WERI-Rb-1 (cell line): ENCODE measurements at places on chromosomes 16 and 17.

DNA sequence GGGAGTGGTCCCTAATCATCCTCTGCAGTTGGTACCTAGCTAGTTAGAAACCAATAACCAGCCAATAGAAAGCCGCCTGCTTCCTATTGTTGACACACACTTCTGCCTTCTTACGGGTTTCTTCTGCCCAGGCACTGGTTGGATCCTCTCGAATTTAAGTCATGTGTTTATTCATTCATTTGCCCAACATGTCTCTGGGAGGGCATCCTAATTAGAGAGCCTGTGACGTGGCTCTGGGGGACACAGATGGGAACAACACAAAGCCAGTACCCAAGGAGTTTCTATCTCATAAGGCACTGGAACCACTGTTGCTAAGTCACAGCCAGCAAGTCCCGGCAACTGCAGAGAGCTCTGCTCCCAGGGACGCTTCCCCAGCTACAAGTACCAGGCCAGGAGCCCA is 300.7 kb upstream of the TNRC6C start:
- DNase-seq, result no peak

DNA sequence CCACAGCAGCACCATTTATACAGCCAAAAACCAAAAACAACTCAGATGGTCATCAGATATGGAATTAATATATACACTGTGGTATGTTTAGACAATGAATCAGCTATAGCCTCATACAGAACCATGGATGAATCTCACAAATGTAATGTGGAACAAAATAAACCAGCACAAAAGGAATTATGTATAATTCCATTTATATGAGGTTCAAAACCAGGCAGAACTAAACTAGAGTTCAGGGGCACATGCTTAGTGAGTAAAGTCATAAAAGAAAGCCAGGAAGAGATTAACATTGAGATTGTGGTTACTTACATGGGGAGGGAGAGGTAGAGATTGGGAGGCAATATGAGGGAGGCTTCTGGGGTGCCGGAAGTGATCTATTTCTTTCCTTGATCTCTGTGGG is 231.1 kb downstream of the COPRS start:
- DNase-seq, result no peak

DNA sequence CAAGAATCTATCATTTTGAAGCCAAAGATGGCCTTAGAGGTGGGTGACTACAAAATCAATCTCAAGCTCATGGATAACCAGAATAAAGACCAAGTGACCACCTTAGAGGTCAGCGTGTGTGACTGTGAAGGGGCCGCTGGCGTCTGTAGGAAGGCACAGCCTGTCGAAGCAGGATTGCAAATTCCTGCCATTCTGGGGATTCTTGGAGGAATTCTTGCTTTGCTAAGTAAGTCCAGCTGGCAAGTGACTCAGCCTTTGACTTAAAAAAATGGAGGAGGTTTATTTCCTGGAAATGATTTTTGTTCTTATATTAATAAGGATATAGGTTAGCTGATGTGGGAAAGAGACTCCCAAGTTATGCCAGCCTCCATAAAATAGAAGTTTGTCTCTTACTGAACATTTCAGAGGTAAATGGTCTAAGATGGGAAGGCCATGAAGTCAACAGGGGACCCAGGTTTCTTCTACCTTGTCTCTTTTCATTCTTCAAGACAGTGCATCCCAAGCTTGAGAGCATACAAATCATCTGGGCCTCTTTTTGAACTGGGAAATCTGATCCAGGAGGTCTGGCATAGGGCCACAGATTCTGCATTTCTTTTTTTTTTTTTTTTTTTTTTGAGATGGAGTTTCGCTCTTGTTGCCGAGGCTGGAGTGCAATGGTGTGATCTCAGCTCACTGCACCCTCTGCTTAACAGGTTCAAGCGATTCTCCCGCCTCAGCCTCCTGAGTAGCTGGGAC is 19.8 kb upstream of the TANGO6 start:
- DNase-seq, result no peak

DNA sequence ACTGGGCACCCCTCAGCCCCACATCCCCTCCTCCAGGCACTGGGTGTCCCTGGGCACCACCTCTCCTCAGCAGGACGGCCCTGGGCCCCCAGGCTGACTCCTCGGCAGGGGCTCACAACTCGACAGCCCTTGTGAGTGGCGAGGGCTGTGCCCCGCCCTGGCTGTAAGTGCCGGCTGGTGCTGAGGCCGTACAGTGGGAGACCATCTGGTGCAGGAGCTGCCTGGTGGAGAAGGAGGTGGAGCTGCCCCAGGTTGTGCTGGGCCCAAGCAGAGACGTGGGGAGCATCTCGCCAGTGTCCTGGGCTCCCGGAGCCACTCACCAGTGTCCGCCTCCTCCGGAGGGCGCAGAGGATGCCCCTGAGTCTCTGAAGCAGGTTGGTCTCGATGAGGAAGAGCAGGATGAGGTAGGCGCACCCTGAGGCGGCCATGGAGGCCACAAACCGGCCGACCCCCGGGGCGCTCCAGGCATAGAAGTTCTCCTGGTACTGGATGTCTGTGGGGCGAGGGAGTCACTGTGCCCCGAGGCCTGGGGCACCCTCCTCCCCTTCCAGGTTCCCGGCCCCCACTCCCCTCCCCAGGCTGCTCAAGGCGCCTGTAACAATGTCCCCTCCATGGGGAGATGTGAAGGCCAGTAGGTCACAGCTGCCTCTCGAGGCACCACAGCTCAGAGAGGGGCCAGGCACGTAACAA is 15.1 kb upstream of the RNPS1 start:
- DNase-seq, result peak; percentile 92

DNA sequence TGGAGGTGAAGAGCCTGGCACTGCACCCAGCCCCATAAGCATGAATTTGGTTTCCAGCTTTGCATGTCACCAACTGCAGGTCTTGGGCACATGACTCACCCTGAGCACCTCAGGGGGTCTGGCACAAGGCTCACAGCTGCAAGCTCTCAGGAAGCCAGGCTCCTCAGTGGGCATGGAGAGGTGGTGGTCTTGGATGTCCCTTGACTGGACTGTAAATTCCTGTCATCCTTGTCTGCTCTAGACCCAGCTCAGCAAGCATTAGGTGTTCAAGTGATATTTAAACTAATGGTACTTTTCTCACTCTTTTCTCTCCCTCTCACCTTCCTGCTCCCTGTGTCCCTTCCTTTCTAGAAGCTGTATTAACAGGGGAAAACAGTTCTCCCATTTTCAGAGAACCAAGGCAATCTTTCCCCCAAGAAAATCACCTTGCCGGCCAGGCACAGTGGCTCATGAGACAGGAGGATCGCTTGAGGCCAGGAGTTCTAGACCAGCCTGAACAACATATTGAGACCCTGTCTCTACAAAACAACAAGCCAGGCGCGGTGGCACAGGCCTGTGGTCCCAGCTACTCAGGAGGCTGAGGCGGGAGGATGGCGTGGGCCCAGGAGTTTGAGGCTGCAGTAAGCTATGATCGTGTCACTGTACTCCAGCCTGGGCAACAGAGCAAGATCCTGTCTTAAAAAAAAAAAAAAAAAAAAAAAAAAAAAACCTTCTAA is 5.1 kb upstream of the KIFC3 start:
- no peak for DNase-seq

DNA sequence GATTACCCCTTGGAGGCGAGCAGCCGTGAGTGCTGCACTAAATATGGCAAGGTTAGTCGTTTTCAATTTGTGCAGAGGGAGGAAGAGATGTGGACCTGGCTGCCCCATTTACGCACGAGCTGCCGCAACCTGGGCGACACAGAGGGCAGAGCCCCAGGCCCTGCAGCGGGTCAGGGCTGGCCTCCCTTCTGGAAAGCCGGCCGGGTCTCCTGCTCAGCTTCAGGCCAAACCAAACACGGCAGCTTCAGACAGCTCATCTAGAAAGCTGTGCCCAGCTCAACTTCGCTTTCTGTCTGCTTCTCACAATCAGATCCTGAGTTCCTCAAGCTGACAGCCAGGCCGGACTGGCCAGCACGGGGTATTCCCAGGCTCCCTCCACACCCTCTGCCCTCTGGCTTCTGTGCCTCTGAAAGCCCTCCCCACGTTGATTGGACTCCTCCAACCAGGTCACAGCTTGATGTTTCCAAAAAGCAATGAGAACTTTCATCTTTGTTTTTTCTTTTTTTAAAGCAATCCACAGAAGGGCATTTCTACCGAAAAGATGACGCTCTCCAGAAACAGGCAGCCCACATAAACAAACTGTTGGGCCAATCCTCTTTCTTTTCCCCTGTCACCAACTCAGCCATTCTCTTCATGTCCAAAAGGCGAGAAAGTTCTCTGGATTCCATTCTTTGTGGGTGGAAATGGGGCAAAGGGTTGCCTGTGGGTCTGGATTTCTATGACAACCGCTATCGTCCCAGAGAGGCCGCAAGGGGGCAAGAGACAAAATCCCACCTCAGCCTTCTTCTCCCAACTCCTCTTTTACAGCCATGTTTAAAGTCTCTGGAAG is 189.0 kb downstream of the ZFHX3 start:
- DNase-seq, result no peak

- peak; percentile 82 for DNase-seq
These were observed 27.0 kb upstream of the NTN1 start for GRCh38 chr17:8994319-8994718.

DNA sequence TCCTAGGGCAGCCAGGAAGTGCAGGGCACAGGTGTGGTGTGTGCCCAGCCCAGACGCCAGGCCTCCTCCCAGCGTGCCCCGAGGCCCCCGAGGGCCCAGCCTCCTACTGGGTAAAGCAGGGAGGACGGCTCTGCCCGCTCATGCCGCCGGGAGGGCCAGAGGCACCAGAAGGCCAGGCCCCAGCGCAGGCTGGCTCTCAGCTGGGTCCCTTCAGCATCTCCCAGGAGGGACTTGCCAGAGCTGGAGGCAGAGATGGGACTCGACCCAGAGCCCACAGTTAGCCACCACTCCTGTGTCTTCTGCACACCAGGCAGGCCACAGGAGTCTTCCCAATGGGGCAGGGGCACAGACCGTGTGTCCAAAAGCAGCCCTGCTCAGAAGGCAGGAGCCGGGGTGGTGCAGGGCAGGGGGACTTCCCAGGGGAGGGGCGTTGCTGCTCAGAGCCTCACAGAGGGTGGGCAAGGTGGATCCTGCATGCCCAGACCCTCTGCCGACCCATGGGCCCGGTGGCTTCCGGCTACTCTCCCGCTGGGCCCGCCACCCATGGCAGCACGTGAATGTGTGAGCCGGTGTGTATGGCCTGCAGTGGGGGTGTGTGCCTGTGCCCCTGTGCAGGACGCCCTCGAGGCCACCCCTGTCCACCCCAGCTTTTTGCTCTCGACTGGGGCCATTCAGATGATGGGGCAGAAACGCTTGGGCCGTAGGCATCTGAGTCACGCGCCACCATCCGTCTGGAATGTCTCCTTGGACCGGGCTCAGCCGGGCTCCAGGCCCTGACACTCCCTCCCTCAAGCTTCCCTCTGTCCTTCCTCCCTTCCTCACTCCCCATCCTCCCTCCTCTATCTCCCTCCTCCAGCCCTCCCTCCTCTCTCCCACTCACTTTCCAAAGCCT is 5.7 kb upstream of the ZNF469 start:
- no peak for DNase-seq

DNA sequence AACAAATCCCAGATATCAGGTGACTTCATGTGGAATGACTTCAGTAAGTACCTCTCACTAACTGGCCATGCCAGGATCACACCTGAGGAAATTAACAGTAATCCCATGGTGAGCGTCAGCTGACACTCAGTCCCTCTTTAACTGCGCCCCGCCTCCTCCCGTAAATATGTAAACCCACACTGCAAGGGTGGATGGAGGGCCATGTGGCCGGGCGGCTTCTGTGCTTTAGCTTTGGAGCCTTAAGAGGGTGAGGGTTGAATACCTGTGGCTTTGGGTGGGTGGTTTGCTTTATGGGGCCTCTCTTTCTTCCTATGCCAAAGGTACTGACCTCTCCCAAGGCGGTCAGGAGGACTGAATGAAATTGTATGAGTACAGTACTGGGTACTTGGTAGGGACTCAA is 141.7 kb downstream of the MRM1 start:
- no peak for DNase-seq

- DNase-seq, result no peak
These were observed 787 bp downstream of the AMDHD2 start for GRCh38 chr16:2520784-2521531.

GRCh38 chr16:50681021-50681885 is at the start of gene SNX20:
TSS of gene SNX20 (minus strand) at chr16:50681312. CDS start at chr16:50677526, 3,786 bp downstream.
- DNase-seq, result no peak

- no peak for DNase-seq
These were observed 51.7 kb downstream of the GAN start for GRCh38 chr16:81366316-81366932.

- DNase-seq, result no peak
These were observed 11.5 kb downstream of the PRPF8 start for GRCh38 chr17:1673041-1673785.

DNA sequence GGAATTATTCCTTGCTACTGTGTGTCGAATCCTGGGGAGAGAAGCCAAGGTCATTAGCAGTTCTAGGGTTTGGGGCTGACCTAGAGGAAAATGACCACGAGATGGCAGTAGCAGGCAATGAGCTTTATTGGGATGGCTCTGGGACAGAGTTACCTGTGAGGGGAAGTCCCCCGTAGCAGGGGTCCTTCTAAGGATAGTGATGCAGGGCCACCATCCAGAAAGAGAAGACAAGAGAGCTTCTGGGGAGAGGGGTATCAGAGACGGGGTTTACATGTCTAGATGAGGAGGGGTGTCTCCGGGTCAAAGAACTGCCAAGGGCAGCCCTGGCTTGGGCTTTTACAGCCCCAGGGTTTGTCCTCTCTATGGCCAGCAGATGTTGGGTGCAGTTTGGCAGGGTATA is 6.4 kb upstream of the GGT6 start:
- peak; percentile 83 for DNase-seq

GRCh38 chr17:12756786-12757185 is 32.5 kb upstream of the ARHGAP44 start:
- no peak for DNase-seq

- DNase-seq, result no peak
These were observed 5.5 kb downstream of the IGSF6 start for GRCh38 chr16:21646721-21647561.

DNA sequence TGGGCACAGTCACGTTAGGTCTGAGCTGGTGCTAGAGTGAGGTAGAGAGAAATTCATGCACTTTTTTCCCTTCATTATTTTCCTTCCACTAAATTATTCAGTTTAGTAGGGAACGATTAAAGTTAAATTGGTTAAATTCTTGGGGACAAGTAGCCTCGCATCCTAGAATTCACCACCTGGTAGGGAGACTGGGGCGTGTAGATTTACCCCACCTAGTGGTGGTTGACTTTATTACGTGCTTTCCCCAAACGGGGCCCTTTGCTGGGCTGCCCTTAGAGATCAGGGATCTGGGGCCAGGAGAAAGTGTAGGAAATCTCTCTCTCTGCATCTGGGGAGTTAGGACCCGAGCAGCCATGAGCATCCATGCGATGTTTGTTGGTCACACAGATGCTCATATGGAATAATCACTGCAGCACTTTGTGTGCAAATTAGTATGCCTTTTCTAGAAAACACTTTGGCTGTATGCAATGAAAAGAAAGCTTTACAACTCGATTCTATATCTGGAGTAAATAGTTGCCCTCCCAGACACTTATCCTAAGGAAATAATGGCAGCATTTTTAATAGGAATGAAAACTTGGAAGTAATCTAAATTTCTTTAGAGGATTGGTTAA is 107.0 kb downstream of the PLCG2 start:
- DNase-seq, result peak; percentile 16

DNA sequence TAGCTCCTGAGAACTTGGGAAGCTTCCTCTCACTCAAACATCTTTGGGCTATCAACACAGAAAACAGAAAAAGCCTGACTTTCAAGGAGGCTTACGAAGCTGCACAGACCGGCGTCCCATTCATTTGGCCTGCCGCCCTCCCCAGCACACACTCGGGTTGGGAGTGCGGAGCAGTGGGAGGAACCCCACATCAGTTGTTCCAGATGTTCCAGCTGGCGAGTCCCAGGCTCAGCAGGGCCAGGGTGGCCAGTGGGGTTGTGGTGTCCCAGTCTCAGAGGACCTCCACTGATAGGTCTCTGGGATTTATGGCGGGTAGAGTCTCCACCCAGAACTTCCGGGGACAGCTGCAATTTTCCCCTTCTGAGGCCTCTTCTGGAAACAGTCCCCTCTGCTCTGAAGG is 43.1 kb upstream of the DLX4 start:
- DNase-seq, result no peak
